ENCODE measurements at places on chromosomes 3 and 15. TPM values are rescaled to one million over a fixed set of nuclear protein-coding genes. Genes with fewer than 3 reads are reported as not detected.

DNA sequence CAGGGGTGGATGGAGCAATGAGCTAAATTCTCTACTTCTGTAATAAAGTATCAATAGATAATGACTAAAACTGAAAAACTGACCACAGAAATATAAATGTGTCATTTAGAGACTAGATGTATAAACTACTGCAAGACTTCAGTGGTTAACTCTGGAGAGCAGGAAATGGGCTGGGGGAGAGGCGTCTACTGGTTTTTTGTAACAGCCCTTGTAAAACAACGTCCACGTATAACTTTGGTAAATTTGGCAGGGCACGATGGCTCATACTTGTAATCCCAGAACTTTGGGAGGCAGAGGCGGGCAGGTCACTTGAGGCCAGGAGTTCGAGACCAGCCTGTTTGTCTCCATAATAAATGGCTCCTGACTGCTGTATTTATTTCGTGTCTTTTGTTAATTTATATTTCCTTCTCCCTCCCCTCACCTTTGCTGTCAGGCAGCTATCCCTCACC is 12.5 kb downstream of the RAB27A start:
- H3K4me3 ChIP-seq: peak overlapping the region; percentile 3
- DNase-seq: peak; percentile 52
- peak overlapping the region; percentile 69 for H3K27ac ChIP-seq
- H3K4me1 ChIP-seq: peaks cover 72% of the 10 kb centered on the region

GRCh38 chr15:58467121-58467721 is 35.4 kb downstream of the LIPC start:
- H3K4me3 ChIP-seq: no peak overlapping the region
- no peak for DNase-seq
- no peaks in the 10 kb centered on the region for H3K36me3 ChIP-seq
- H3K4me1 ChIP-seq: peaks cover 3% of the 10 kb centered on the region

DNA sequence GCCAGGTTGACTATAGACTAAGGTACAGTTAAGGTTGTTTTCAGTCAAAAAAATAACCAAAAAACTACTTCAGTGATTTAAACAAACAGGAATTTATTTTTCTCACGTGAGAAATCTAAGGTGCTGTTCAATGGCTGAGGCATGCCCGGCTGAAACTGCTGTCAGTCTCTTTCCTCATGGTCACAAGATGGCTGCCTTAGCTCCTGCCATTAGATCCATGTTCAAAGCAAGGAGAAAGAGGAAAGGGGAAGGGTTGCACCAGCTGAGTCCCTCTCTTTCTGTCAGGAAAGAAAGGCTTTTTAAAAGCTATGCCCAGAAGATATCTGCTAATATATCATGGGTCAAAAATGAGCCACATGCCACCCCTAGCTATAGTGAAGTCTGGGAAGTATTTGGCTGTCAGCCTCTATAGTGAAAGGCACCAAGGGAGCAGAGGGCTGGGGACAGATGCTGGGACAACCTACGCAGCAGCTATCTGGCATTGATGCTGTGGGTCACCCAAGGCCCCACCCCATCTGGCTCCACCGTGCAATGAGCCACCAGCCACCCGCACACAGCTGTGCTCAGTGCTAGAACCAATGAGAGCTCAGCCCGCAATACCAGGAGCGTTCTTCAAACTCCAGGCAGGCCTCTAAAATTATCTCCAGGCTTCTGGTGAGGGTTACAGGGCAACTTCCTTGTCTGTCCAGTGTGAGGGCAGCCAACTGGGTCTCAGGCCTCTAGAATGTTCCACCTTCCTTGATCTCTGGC is 64.7 kb upstream of the GATA2 start:
- DNase-seq: no peak
- no peak overlapping the region for H3K27ac ChIP-seq
- no peaks in the 10 kb centered on the region for H3K36me3 ChIP-seq
- no peaks in the 10 kb centered on the region for H3K27me3 ChIP-seq
- H3K4me1 ChIP-seq: peaks cover 9% of the 10 kb centered on the region
- H3K4me3 ChIP-seq: no peak overlapping the region

- DNase-seq: no peak
- no peaks in the 10 kb centered on the region for H3K27me3 ChIP-seq
- no peak overlapping the region for H3K27ac ChIP-seq
- H3K36me3 ChIP-seq: peaks cover 20% of the 10 kb centered on the region
- peaks cover 33% of the 10 kb centered on the region for H3K4me1 ChIP-seq
These were observed 941 bp downstream of the ZBED2 start for GRCh38 chr3:111594205-111594604.

DNA sequence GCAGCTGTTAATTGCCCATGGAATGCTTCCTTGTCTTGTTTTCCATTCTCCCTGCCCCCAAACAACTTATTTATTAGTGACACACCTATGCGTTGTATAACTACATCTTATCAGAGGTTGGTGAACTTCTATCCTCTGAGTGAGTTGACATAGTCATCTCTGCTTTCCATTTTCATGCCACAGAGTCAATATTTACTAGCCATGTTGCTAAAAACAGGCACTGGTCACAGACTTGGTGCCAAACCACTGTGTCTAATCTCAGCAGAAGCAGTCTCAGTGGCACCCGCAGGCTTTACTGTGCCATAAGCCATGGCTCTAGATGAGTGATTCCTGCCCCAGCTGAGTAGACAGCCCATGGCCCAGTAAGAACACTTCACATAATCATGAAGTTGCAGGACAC is 26.5 kb downstream of the DAPK2 start:
- H3K4me1 ChIP-seq: no peaks in the 10 kb centered on the region
- no peak overlapping the region for H3K27ac ChIP-seq
- no peaks in the 10 kb centered on the region for H3K36me3 ChIP-seq
- no peaks in the 10 kb centered on the region for H3K27me3 ChIP-seq
- DNase-seq: no peak

- H3K4me3 ChIP-seq: no peak overlapping the region
- no peak overlapping the region for H3K27ac ChIP-seq
- H3K4me1 ChIP-seq: peaks cover 6% of the 10 kb centered on the region
- no peak for DNase-seq
These were observed 136.9 kb downstream of the NUP210 start for GRCh38 chr3:13282986-13283876.

GRCh38 chr3:69865925-69866679 is 126.8 kb downstream of the MITF start:
- H3K27me3 ChIP-seq: no peaks in the 10 kb centered on the region
- H3K27ac ChIP-seq: no peak overlapping the region
- H3K36me3 ChIP-seq: no peaks in the 10 kb centered on the region
- H3K4me1 ChIP-seq: no peaks in the 10 kb centered on the region

The TRPC1 gene
- 1.5 TPM for polyA plus RNA-seq

- no peak overlapping the region for H3K4me3 ChIP-seq
- no peaks in the 10 kb centered on the region for H3K27me3 ChIP-seq
- no peaks in the 10 kb centered on the region for H3K4me1 ChIP-seq
- no peak for DNase-seq
- H3K36me3 ChIP-seq: no peaks in the 10 kb centered on the region
- H3K27ac ChIP-seq: no peak overlapping the region
These were observed 670.8 kb upstream of the NR2F2 start for GRCh38 chr15:95659656-95660055.

DNA sequence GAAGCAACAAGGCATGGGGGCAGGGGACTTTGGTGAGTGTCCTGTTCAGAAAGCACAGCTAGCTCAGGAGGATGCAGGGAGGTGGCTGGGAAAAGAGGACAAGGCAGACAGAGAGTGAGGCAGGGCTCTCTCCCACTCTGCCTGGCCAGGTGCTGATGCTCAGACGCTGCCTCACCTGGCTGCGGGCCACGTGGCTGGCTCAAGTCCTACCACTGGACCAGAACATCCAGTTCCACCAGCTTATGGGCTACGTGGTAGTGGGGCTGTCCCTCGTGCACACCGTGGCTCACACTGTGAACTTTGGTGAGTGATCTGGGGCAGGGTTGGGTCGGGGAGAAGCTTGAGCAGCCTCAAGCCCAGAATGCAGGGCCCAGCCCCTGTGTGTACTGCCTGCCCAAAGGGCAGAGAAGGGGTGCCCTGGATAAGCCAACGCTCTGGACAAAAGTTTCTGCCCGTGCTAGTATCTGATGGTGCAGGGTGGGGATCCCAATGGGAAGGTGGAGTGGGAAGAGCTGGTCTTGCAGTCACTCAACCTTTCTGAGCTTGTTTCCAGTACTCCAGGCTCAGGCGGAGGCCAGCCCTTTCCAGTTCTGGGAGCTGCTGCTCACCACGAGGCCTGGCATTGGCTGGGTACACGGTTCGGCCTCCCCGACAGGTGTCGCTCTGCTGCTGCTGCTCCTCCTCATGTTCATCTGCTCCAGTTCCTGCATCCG is 20.9 kb downstream of the NOX5 start:
- H3K27ac ChIP-seq: no peak overlapping the region
- no peak overlapping the region for H3K4me3 ChIP-seq
- no peaks in the 10 kb centered on the region for H3K36me3 ChIP-seq

The LIPC gene
- polyA plus RNA-seq: 0.25 TPM

- H3K27me3 ChIP-seq: no peaks in the 10 kb centered on the region
- DNase-seq: no peak
- H3K36me3 ChIP-seq: peaks cover 17% of the 10 kb centered on the region
- no peak overlapping the region for H3K4me3 ChIP-seq
- H3K4me1 ChIP-seq: peaks cover 41% of the 10 kb centered on the region
These were observed 70.9 kb downstream of the DCUN1D1 start for GRCh38 chr3:182909318-182910040.

DNA sequence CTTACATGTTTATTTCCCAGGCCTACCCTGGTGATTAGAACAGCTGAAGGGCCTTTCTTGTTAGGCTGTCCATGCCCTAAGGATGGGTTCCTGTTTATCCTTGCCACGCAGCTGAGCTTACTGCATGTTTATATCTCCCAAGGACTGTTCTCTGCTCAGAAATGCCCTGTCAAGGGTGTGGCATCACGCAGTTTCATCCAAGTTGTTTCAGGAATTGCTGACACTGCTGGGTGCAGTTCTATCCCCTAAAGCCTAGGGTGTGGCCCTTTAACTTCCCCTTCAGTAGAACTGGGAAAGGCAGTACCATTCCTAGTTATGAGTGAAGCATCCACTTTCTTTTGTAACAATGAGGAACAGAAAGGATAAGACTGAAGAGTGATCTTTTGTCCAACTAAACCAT is 5.0 kb downstream of the ELL3 start:
- no peak overlapping the region for H3K4me3 ChIP-seq
- H3K27me3 ChIP-seq: no peaks in the 10 kb centered on the region
- H3K27ac ChIP-seq: no peak overlapping the region

GRCh38 chr3:141070727-141071357 is 19.7 kb downstream of the SPSB4 start:
- no peak overlapping the region for H3K4me3 ChIP-seq
- no peaks in the 10 kb centered on the region for H3K4me1 ChIP-seq
- DNase-seq: no peak
- H3K27me3 ChIP-seq: no peaks in the 10 kb centered on the region
- no peaks in the 10 kb centered on the region for H3K36me3 ChIP-seq
- no peak overlapping the region for H3K27ac ChIP-seq

The EXD1 gene
- polyA plus RNA-seq: not detected

DNA sequence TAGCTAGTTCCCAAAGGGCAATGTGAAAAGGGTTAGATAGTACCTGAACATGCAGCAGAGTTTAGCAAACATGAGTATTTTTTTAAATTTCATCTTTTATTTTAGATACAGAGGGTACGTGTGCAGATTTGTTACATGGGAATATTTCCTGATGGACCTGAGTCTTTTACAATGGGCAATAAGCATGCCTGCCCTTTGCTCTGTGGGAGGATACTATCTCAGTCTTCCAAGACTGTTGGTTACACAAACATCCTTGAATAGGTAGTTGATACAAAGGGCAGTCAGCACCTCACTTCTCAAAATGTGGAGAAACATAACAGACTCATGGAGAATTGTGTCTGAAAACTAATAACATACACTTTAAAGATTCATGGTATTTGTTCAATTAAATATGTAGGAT is 103.3 kb downstream of the GOLIM4 start:
- no peak overlapping the region for H3K4me3 ChIP-seq
- no peaks in the 10 kb centered on the region for H3K27me3 ChIP-seq
- H3K36me3 ChIP-seq: no peaks in the 10 kb centered on the region
- no peaks in the 10 kb centered on the region for H3K4me1 ChIP-seq
- no peak for DNase-seq
- H3K27ac ChIP-seq: no peak overlapping the region

The LMAN1L gene
- not detected for polyA plus RNA-seq

The OCA2 gene
- not detected for polyA plus RNA-seq

DNA sequence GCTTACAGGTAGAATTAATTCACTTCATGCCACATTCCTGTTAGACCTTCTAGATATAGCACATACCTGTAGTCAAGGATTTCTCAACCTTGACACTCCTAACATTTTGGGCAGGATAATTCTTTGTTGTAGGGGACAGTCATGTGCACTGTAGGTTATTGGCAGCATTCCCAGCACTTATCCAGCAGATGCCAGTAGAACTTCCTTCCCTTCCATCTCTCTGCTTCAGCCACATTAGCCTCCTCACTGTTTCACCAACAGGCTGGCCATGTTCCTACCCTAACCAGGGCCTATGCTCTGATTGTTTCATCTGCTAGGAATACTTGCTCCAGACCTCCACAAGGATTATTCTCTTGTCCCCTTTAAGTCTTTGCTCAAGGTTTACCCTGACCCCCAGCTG is 68.0 kb upstream of the STAC start:
- H3K36me3 ChIP-seq: no peaks in the 10 kb centered on the region
- DNase-seq: no peak
- no peak overlapping the region for H3K4me3 ChIP-seq

GRCh38 chr3:542021-542420 is 345.5 kb downstream of the CHL1 start:
- H3K4me1 ChIP-seq: no peaks in the 10 kb centered on the region
- no peak for DNase-seq
- no peak overlapping the region for H3K27ac ChIP-seq
- H3K27me3 ChIP-seq: no peaks in the 10 kb centered on the region

The OSTN gene
- not detected for polyA plus RNA-seq

The CTXN2 gene
- not detected for polyA plus RNA-seq

The GATA2 gene
- not detected for polyA plus RNA-seq

DNA sequence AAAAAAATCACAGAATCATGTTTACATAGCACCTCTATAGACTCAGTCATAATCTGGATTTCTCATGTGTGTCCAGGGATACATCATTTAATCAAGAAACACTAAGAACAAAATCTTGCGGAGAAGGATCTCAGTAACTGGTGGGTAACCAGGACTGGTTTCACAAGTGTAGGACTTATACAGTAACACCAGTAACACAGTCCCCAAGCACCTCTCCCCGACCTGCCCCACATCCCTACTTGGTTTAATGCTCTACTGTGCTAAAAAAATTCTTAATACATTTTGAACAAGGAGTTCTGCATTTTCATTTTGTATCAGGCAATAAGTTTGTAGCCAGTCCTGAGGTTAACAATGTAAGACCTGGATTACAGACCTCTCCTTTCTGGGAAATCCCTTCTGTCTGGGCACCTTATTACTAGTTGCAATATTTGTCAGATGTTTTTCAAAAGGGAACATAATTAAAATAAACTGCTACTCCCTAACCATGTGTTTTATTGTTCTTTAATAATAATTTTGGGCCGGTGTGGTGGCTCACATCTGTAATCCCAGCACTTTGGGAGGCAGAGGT is 57.6 kb upstream of the BBX start:
- H3K4me3 ChIP-seq: no peak overlapping the region
- DNase-seq: no peak
